ENCODE measurements at places on chromosomes 1 and 21.
A peak's percentile ranks its signal among the peaks of the same experiment; 100 is the strongest.

DNA sequence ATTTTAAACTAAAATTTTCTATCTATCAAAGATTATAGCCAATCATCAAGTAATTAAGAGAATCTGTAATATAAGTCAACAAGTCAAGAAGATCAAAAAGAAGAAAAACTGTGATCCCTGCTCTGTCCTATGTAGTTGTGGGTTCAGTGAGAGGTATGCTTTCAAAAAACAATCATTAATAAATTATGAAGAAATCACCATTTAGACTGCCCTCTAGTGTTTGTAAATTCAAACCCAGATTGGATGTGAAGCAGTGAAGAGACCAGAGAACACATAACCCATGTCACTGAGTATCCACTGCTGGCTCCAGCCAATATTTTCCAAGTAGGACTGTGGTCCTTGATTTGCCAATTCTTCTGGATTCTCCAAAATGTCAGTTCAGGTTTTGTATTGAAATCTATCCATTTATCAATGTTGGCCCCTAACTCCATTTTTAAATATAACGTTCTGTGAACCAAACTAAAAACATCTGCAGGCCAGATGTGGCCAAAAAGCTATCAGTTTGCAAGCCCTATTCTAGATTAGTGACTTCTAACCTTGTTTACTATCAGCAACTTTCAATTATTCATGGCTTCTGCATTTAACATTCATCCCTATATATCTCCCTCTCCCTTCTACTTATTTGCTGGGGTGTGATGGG is 467.5 kb upstream of the CXADR start:
- DNase-seq: no peak

GRCh38 chr1:226864311-226864710 is 6.1 kb upstream of the PSEN2 start:
- DNase-seq: no peak

GRCh38 chr1:189658381-189658780 is 819.3 kb downstream of the BRINP3 start:
- DNase-seq: no peak

GRCh38 chr21:46135782-46136395 is 19.5 kb downstream of the FTCD start:
- no peak for DNase-seq

DNA sequence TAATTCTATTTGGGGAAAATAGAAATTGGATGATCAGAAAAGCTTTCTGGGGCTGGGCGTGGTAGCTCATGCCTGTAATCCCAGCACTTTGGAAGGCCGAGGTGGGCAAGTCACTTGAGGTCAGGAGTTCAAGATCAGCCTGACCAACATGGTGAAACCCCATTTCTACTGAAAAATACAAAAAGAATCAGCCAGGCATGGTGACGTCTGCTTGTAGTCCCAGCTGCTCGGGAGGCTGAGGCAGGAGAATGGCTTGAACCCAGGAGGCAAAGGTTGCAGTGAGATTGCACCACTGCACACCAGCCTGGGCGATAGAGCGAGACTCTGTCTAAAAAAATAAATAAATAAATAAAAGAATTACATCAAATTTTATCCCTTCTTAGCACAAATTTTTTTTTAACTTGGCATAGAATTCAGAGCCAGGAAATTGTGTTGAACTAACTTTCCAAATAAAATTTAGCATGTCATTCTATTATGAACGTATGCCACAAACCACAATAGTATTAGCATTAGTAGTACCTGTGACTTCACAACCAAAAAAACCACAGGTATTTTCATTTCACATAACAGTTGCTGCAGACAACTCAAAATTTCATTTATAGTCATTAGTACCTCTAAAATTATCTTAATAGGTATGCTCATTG is 4.5 kb upstream of the ANKRD13C start:
- no peak for DNase-seq

- no peak for DNase-seq
Measured at GRCh38 chr1:152049291-152050083, 12.7 kb upstream of the S100A11 start.

DNA sequence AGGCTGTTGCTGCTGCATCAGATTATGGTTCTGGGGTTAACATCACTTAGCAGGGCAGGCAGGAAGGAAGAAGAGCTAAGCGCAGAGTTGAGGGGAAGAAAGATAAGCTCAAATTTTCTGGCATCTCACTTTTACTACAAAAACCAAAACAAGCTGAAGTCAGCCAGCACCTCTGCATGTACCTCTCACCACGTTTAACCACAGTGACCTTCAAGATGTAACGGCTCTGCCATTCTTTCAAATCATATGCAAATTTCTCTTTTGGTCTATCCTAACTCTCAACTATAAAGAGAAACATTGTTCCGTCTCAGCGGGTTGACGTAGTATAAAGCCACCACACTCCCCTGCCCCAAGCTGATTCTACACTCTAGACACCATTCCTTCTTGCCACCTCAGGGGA is 154.4 kb downstream of the OMA1 start:
- DNase-seq: peak; percentile 21

- no peak for DNase-seq
Measured at GRCh38 chr1:30418939-30419720, 304.3 kb downstream of the MATN1 start.

DNA sequence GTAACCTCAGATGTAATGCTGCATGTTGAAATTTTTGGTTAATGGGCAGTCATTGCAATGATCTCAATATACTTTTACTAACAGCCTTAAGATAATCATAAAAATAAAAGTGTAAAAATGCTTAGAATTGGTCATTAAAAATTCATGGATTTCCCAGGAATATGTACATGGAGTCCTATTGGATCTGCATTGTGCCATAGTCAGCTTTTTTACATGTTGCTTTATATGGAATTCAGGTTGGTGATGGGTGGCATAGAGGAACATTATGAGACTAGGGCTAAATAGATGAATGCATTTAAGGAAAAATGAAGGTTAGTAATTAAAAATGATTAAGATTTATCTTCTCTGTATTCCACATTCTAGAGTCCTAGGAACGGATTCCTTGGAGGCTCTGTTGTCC is 103.2 kb downstream of the SLC35F3 start:
- no peak for DNase-seq

- no peak for DNase-seq
Measured at GRCh38 chr1:93661829-93662474, 19.7 kb downstream of the BCAR3 start.

- no peak for DNase-seq
Measured at GRCh38 chr1:244280201-244280600, 171.5 kb downstream of the ADSS2 start.

GRCh38 chr1:198672124-198672523 is 33.3 kb downstream of the PTPRC start:
- no peak for DNase-seq

- no peak for DNase-seq
Measured at GRCh38 chr1:119651641-119652040, 3.6 kb upstream of the ZNF697 start.

GRCh38 chr1:29469457-29469856 is 233.1 kb downstream of the PTPRU start:
- DNase-seq: no peak

DNA sequence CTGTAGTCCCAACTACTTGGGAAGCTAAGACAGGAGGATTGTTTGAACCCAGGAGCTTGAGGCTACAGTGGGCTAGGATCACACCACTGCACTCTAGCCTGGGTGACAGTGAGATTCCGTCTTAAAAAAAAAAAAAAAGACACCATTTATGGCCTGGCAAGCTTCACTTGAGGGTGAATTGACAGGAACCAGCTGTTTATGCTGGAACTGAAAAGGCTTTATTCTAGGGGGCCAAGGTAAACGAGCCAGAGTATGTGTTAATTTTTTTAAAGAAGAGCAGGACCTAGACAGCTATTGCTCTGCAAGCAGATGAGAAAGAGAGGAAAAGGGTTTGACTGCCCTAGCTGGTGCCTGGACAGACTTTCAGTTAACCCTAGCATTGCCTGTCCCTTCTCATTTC is 37.0 kb downstream of the S100A6 start:
- DNase-seq: no peak

DNA sequence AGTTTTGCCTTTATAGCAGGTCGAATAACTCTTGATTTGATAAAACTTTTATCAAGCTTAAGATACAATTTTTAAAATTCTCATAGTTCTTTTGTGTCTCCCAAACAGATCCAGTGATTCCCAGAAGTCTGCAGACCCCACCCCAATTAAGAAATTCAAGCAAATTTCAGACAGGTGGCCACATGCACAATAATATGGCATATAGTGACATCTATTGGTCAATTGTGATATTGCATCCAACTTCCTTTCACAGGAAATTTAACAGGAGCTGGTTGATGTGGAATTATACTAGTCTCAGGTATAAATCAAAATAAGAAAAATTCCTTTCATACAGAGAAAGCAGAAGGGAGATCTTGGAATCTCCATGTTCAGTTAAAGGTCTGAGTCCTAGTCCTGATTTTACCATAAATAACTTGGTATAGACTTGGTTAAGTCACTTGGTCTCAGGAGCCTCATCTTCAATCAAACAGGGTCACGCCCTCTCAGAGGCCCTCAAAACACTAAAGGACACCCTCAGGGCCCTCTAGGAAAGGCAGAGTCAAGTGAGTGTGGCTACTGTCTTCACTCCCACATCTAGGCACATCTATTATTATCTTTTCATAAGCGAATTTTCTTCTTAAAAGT is 24.1 kb downstream of the PIGM start:
- no peak for DNase-seq

GRCh38 chr21:29078869-29079767 is 5.7 kb upstream of the CCT8 start:
- DNase-seq: peak; percentile 18

DNA sequence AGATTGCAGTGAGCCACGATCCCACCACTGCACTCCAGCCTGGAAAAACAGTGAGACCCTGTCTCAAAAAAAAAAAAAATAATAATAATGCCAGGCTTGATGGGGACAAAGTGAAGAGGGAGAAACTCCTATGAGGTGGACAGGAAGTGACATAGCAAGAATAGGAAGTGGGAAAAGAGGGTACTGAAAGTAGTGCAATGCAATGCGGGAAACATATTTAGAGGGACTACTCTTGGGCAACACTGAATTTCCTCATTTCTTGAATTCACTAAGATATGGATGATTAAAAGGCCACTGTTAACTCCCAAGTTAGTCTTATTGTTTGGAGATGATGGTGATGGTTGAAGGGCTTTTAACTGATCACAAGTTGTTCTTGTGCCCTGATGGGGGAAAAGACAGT is 21.6 kb upstream of the KCNA2 start:
- DNase-seq: no peak

DNA sequence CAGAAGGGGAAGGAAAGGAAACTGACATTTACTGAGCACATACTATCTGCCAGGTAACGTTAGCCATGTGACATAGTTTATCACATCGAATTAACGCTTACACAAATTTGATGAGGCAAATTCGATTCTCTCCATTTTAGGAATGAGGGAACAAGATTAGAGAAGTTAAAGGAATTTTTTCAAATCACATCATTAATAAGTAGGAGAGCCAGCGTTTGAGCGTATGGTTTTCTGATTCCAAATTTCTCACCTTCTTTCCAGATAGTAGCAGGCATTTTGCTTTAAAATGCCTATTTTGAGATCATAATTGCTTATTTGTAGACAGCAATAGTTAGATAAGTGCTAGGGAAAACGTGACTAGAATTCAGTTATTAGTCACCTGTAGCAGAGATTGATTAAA is 19.3 kb downstream of the FMO3 start:
- no peak for DNase-seq

- DNase-seq: no peak
Measured at GRCh38 chr1:181448461-181448860, 34.9 kb upstream of the CACNA1E start.

DNA sequence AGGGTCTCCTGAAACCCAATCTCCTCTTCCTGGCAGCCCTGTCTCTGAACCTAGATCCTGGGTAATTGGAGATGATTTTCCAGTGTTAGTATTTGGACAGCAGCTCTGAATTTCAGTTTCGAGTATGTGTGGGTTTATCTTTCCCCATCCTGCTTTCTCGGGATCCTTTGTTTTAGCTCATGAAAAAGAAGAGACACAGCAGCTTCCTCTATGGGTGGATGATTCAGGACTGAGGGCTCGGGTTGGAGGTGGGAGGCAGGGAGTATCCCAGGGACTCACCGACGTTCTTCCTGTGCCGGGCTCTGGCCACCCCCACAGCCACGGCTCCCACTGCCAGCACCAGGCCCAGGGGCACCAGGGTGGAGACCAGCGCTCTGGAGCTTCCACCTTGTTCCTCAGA is 10.4 kb upstream of the FCMR start:
- DNase-seq: no peak

- DNase-seq: no peak
Measured at GRCh38 chr1:51506537-51506936, 12.5 kb downstream of the EPS15 start.

DNA sequence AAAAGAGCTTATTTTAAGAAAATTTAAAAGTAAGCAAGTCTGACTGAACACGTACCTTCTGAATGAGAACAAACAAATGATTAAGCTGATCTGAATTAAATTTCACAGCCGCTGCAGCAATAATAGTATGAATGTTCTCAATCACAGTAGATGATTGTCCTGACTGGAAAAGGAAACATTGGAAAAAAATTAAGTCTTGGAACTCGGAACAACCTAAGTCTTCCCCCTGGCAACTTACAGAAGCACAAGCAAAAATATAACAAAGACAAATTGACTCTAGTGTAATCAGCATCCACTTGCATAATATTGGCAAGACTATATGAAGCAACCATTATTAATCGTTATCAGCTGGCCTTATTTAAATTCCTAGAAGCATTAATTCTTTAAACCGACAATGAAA is 60.5 kb downstream of the USP24 start:
- DNase-seq: no peak

DNA sequence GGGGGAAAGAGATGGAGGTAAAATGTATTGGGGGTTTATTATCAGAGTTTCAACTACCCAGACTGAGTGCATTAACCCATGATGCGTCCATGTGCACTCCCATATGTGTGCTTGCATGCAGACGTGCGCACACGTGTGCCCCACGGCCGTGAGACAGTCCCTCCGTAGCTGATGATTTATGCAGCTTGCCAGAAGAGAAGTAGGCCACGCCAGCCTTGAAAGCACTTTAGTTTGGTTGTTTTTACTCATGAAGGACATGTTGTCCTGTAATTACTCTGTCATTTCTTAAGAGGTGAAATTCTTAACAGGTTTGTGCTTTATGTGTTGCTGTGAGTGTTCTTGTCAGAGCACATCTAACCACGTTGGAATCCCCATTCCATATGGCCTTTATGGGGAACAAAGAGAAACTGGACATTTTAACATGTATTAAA is 467.8 kb downstream of the LMO4 start:
- no peak for DNase-seq

- DNase-seq: no peak
Measured at GRCh38 chr1:118982821-118983557, 5.2 kb downstream of the TBX15 start.

- DNase-seq: no peak
Measured at GRCh38 chr1:16302709-16303627, 49.3 kb downstream of the FBXO42 start.

- DNase-seq: no peak
Measured at GRCh38 chr21:44426663-44427191, 28.6 kb upstream of the LRRC3 start.

- DNase-seq: no peak
Measured at GRCh38 chr1:228141226-228142044, 1.4 kb downstream of the GUK1 start.

All from activated B cell treated with CpG ODN at 0.5 μM for 24 hours (primary cell).